Chondrocyte (in vitro differentiated cells): ENCODE measurements at places on chromosomes 7 and 10. TPM values are rescaled to one million over a fixed set of nuclear protein-coding genes. Genes with fewer than 3 reads are reported as not detected.
A peak's percentile ranks its signal among the peaks of the same experiment; 100 is the strongest.

DNA sequence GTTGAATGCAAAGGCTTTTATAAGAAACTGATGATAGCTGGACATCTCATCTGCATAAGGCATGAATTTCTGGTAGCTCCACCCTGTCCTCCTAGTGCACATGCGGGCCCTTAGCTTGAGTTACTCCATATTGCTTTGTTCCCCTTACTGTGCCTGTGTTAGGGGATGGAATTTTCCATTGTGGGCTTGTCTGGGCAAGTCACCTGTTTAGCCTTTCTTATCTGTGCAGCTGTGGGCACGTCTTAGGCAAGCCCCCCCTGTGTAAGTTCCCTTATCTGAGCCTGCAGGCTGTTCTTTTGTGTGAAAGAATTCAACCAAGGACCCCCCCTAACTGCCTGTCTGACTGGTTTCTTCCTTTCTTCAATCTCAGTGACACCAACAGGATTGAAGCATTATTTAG, 14.5 kb upstream of the CROT start:
- H3K27me3 ChIP-seq, result no peaks in the 10 kb centered on the region

DNA sequence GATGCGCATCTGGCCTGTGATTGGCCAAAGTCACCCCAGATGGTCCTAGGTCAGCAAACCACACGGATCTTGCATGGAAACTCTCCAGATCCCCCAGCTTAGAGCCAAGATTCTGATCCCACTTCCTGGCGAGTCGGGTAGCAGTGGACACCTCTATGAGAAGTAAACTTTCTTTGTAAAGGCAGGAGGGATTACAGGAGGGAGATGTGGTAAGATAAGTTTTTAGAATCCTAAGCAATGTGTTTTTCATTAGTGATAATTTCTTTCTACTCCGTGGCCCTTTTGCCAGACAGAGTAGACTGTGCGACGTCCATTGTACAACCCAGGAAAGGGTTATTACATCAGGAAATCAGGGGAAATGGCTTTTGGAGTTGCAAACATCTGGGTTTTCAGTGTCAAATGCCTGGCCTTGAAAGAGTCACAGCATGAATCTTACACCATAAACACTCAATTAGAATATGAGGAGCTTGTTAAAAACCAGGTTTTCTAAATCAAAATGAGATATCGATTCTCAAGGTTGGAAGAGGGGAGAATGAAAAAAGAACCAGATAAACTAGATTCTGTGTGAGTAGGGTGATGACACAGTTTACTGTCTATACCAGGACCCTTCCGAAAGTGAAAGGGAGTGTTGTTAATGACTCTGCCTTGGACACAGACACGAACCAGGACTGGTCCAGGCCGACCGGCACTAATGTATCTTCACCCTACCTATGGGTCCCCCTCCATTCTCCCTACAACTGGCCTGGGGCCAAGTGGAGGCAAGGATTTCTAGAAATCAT, 61.9 kb upstream of the WAC start:
- H3K4me3 ChIP-seq, result no peak overlapping the region
- H3K36me3 ChIP-seq, result peaks cover 2% of the 10 kb centered on the region
- DNase-seq, result no peak
- H3K27ac ChIP-seq, result no peak overlapping the region

TMEM120A gene
- 28.8 to 36.0 TPM (median 30.6 TPM) in 3 replicates for total RNA-seq

DNA sequence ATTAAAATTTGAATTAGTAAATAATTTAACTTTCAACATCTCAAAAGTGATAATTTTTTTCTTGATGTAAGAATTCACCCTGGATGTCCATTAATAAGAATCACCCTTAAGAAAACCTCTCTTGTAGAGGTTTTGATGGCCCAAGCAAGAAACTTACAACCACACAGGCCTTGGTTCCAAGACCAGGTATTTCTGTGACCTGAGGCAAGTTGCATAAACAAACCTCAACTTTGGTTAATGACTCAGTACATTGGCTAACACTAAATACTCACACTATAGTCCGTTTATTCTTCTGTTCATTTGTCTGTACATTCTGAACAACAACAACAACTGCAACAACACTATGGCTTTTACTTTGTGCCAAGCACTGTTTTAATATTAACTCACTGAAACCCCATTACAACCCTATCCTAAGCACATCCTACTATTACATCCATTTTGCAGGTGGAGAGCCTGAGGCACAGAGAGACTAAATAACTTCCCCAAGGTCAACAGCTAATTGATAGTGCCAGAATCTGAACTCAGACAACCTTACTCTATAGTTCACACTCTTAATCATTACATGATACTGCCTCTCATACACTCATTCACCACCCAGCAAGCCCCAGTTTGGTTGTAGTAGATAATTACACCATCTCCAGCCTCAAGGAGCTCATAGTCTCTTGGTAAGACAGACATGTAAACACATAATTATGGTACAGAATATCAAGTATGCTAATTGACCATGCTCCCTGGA, 6.6 kb downstream of the ANK3 start:
- DNase-seq, result no peak
- peaks cover 38% of the 10 kb centered on the region for H3K4me1 ChIP-seq
- no peaks in the 10 kb centered on the region for H3K27me3 ChIP-seq
- H3K4me3 ChIP-seq, result no peak overlapping the region
- H3K36me3 ChIP-seq, result no peaks in the 10 kb centered on the region

GRCh38 chr7:34157137-34157536, 251.8 kb downstream of the BMPER start:
- H3K27ac ChIP-seq, result no peak overlapping the region
- H3K4me3 ChIP-seq, result no peak overlapping the region
- DNase-seq, result no peak
- H3K27me3 ChIP-seq, result no peaks in the 10 kb centered on the region
- no peaks in the 10 kb centered on the region for H3K4me1 ChIP-seq
- H3K36me3 ChIP-seq, result no peaks in the 10 kb centered on the region

GRCh38 chr10:50575477-50576244, 48.1 kb downstream of the SGMS1 start:
- peak overlapping the region; percentile 53 for H3K27ac ChIP-seq
- H3K36me3 ChIP-seq, result peaks cover 4% of the 10 kb centered on the region
- no peaks in the 10 kb centered on the region for H3K27me3 ChIP-seq

- peaks cover 15% of the 10 kb centered on the region for H3K4me1 ChIP-seq
- H3K4me3 ChIP-seq, result no peak overlapping the region
- H3K27me3 ChIP-seq, result no peaks in the 10 kb centered on the region
- no peak for DNase-seq
- H3K36me3 ChIP-seq, result no peaks in the 10 kb centered on the region
These were observed 11.6 kb upstream of the ADCK2 start for GRCh38 chr7:140661124-140661523.

HMX2 gene
- not detected in 3 replicates for total RNA-seq

- DNase-seq, result no peak
- peaks cover 4% of the 10 kb centered on the region for H3K4me1 ChIP-seq
- no peak overlapping the region for H3K27ac ChIP-seq
- no peaks in the 10 kb centered on the region for H3K36me3 ChIP-seq
- no peak overlapping the region for H3K4me3 ChIP-seq
These were observed 17.8 kb upstream of the PCBD1 start for GRCh38 chr10:70906031-70906783.

DNA sequence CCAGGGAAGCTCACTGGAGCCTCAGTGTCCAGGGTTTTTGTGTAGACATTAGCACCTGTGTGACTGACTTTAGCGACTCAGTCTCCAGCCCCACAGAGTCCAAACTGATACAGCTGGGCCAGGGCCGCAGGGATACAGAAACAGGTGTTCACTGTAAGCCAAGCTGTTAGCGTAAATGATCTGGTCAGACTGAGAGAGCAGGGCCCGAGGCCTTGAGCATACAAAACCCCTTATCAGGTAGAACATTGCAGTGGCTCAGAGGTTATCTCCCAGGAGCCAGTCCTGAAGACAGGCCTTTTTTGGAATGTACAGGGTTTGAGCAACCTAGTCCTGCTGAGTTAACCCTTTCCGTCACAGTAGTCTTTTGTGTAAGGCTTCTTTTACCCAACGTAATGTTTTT, 25.0 kb downstream of the LHPP start:
- H3K27ac ChIP-seq, result no peak overlapping the region
- DNase-seq, result no peak
- H3K4me1 ChIP-seq, result no peaks in the 10 kb centered on the region
- H3K4me3 ChIP-seq, result no peak overlapping the region

DNA sequence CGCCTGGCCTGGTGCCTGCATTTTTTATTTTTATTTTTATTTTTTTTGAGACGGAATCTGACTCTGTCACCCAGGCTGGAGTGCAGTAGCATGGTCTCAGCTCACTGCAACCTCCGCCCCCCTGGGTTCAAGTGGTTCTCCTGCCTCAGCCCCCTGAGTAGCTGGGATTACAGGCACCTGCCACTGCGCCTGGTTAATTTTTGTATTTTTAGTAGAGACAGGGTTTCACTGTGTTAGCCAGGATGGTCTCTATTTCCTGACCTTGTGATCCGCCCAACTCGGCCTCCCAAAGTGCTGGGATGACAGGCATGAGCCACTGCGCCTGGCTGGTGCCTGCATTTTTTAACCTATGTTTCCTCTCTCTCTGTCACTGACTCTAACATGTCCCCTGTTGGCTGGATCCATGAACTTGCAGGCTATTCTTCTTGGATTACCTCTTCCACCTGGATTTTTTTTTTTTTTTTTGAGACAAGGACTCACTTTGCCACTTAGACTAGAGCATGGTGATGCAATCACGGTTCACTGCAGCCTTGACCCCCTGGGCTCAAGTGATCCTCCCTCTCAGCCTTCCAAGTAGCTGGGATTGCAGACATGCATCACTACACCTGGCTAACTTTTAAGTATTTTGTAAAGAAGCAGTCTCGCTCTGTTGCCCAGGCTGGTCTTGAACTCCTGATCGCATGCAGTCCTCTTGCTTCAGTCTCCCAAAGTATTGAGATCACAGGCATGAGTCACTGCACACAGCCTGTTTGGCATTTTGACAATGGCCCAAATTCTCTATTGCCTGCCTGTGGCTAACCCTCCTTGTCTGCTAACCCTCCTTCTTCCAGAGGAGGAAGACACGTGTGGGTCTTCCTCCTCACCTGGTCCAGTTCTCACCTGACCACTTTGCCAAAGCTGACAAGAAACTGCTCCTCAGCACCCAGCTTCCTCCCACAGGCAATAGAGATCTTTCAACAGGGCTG, 23.0 kb upstream of the PRPF18 start:
- H3K27me3 ChIP-seq, result peaks cover 17% of the 10 kb centered on the region
- DNase-seq, result no peak
- H3K4me1 ChIP-seq, result peaks cover 6% of the 10 kb centered on the region
- peaks cover 4% of the 10 kb centered on the region for H3K36me3 ChIP-seq
- no peak overlapping the region for H3K4me3 ChIP-seq

- no peak overlapping the region for H3K4me3 ChIP-seq
- H3K27me3 ChIP-seq, result no peaks in the 10 kb centered on the region
- DNase-seq, result no peak
- no peak overlapping the region for H3K27ac ChIP-seq
- H3K4me1 ChIP-seq, result no peaks in the 10 kb centered on the region
- no peaks in the 10 kb centered on the region for H3K36me3 ChIP-seq
These were observed 150.6 kb upstream of the STEAP4 start for GRCh38 chr7:88457320-88457719.

DNA sequence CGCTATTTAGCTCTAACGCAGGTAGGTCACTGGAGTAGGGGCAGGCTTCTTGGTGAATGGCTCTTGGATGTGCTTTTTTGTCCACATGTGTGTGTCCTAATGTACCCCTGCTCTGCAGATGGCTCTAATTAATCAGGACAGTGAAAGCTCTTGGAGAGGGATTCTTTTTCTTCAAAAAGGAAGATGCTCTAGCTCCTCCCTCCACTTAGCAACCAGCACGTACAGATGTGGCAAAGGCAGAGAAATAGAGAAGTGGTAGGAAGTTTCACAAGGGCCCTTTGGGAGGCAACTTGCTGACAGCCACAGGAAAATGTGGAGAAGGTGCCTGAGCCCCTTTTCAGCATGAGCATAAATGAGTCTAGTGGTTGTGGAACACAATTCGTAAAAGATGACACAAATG, 221.7 kb downstream of the PLXNA4 start:
- no peaks in the 10 kb centered on the region for H3K27me3 ChIP-seq
- H3K36me3 ChIP-seq, result peaks cover 2% of the 10 kb centered on the region
- H3K27ac ChIP-seq, result no peak overlapping the region
- H3K4me1 ChIP-seq, result peaks cover 12% of the 10 kb centered on the region
- H3K4me3 ChIP-seq, result no peak overlapping the region

GRCh38 chr7:45592230-45592991, 18.2 kb downstream of the ADCY1 start:
- no peaks in the 10 kb centered on the region for H3K4me1 ChIP-seq
- H3K36me3 ChIP-seq, result no peaks in the 10 kb centered on the region
- peaks cover 13% of the 10 kb centered on the region for H3K27me3 ChIP-seq
- no peak for DNase-seq
- H3K4me3 ChIP-seq, result no peak overlapping the region
- no peak overlapping the region for H3K27ac ChIP-seq

NUPR2 gene
- not detected in 3 replicates for total RNA-seq

STEAP4 gene
- total RNA-seq, result not detected in 3 replicates

AEBP1 gene
- 242 to 422 TPM (median 412 TPM) in 3 replicates for total RNA-seq

BLNK gene
- total RNA-seq, result not detected in 3 replicates

DNA sequence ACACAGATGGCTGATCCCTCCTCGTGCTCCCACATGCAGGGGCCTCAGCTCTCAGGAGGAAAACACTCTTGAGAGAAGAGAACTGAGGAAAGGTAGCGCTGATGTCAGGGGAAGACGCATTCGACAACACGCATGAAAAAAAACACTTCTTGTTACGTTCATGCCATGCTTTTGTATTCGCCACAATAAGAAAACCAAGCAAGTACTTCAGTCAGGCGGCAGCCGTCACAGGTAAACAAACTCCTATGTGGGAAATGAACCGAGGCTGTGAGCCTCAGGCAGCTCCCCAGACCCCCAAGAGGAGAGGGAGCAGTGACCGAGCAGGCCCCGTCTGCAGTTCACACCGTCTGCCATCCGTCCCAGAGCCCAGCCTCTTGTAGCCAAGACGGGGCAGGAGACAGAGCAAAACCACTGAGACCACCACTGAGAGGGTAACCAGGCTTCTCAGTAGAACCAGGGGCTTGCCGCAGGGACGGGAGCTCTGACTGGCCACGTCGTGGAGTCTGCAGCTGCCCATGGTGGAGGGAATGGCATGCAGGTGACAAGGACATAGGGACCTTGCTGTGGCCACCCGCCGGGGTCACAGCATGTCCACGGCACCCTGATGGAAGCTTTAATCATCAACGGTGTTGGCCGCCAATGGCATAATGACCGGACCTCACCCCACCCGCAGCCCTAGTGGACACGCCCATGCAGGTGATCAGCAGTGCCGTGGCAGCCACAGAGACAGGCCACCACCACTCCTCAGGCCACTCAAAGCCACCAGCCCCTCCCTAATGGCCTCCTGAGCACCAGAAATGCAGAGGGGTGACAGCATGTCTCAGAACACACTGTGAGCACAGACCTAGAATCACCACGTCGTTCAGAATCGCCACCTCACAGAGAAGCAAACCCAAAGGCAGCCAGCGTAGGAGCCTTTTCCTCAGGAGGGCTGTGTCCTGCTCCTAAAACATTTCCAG, 304.3 kb downstream of the PTPRN2 start:
- no peaks in the 10 kb centered on the region for H3K4me1 ChIP-seq
- H3K4me3 ChIP-seq, result no peak overlapping the region
- no peaks in the 10 kb centered on the region for H3K27me3 ChIP-seq
- H3K27ac ChIP-seq, result no peak overlapping the region
